Activated gamma-delta T cell (primary cell): ENCODE measurements at places on chromosomes 2 and 18.

DNA sequence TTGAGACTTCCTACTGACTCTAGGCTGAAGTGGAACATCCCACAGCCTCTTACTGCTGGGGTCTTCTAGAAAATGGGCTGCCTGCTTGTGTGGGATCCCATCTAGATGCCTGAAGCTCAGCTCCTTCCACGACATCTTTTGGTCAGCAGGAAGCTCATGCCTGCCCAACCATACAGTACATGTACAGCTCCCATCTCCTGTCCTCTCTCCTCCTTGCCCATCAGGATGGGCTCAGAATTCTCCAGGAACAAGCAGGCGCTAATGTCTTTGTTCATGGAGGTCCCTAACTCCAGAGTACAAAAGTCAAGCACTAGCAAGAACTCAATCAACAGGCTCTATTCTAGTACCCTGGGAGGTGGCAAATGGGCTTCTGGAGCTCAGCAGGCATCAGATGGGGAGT is 31.7 kb upstream of the GPR17 start:
- DNase-seq: no peak

DNA sequence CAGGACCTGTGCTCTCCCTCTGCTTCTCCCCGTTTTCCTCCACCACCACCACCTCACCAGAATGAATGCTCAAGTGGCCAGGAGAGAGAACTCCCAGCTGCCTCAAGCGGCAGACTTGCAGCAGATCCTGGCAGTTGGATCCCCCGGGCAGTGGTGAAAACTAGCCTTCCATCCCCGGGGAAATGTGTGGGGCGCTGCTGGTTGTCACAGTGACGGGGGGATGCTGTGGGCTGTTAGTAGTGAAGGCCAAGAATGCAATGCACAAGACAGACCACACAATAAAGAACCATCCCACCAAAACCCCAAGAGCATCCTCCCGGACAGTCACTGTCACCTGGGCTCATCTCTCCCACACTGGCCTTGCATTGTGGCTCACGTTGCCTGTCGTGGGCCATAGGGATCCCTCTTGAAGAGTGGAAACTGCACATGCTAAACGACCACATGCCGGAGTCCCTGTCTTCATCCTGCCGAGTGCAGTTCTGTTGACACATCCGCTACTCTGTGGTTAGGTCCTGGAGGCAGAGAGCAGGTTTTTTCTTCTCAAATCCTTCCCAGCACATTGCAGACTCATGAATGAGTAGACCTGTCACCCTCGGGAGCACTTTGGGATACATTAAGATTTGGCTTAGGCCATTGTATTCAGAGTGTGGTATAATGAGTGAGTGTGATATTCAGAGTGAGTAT is 13.5 kb downstream of the SPATA3 start:
- DNase-seq: no peak

DNA sequence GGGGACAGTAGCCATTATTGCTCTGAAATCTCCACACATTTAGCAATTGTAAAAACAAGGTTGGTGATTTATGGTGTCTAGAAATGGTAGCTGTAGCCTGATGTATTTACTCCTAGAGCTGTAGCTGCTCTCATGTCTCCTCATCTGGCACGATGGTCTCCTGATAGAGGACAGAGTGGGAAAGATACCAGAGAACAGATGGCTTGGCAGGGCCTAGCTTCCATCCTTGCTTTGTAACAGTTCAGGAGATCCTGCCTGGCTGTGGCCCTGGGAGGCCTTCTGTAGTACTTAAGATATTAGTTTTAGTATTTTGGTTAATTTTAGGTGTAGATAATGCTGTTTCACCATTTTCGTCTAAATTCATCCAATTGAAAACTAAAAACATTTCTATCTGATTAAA is 6.7 kb downstream of the ATG16L1 start:
- DNase-seq: no peak

DNA sequence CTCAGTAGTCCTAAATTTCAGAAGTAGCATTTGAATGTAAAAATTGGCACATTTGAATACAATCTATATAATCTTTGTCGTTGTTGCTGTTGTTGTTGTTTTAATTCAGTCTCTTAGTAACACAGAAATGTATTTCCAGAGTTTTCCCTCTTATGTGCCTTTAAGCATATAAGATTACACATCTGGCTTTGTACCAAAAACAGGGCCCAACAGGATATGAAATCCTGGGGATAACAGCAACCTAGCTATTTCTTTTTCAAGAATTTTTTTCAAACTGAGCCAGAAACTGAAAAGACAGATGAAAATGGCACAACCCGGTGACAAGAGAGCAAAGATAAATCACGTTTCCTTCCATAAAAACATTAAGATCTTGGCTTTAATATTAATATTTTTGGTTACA is 906.7 kb downstream of the NRXN1 start:
- DNase-seq: no peak

- DNase-seq: no peak
These were observed 34.6 kb downstream of the ZNF407 start for GRCh38 chr18:74632351-74632679.

DNA sequence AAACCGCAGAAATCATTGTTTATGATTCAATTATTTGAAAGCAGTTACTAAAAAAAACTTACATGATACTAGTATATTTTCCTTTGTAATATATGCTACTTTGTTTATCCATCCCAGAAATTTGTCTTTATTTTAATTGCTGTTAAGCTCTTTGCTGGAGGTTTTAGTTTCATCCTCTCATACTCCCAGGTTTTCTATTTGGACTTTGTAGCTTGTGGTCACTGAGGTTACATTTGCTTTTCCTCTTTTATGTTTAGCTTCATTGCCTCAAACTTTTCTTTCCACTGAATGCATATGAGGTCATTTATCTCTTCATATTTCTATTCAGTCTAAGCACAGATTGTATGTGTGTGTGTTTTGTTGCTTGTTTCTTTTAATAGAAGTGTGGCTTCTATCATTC is 89.9 kb downstream of the ERBB4 start:
- no peak for DNase-seq

DNA sequence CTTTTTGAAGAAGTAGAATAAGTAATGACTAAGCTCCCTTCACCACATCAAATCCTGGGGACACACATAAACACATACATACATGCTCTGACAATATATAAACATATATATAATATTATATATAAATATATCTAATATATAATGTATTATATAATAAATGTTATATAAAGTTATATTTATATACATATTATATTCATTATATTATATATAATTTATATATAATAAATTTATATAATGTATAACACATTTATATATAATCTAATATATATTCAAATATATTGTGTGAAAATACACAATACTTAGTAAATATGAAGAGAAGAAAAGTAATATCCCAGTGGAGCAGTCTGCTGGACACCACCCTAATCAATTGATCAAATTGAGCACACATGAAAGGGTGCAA is 2177.9 kb upstream of the CELF4 start:
- DNase-seq: no peak

DNA sequence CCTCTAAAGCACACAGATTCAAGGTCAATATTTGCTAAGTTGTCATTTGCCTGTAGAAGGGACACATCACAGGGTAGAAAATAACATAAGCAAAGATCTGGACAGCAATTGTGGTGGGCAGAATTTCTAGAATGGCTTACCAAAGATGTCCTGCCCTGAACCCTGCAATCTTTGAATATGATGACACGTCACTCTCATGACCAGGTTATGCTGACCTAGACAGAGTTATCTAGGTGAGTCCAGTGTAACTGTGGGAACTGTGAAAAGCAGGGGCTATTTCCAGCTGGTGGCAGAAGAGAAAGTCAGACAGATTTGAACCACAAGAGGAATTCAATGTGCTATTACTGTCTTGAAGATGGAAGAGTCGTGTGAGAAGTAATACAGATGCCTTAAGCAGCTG is 112.3 kb upstream of the CNGA3 start:
- no peak for DNase-seq

- DNase-seq: peak; percentile 21
These were observed 60.1 kb upstream of the IL1RL1 start for GRCh38 chr2:102251042-102251848.

DNA sequence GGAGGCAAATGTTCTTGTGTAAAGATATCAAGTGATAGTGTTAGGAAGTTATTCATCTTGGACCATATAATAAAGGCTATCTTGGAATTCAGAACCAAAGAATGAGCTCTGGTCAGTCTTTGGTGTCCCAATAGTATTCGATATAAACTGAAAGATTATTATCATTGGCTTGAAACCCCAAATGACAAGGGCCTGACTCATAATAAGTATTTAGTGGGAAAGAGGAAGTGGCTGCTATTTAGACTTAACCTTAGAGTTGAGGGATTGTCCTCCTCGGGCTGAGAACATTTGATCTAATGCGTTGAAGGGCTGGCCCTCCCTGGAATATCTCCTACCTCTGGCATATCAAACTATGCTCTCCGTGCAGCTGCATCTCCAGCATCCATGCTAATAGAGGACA is 67.5 kb downstream of the CDH20 start:
- DNase-seq: no peak

- no peak for DNase-seq
These were observed 210.1 kb upstream of the RAB6C start for GRCh38 chr2:129769185-129769991.

- DNase-seq: no peak
These were observed 42.2 kb downstream of the LPIN1 start for GRCh38 chr2:11788461-11789124.

DNA sequence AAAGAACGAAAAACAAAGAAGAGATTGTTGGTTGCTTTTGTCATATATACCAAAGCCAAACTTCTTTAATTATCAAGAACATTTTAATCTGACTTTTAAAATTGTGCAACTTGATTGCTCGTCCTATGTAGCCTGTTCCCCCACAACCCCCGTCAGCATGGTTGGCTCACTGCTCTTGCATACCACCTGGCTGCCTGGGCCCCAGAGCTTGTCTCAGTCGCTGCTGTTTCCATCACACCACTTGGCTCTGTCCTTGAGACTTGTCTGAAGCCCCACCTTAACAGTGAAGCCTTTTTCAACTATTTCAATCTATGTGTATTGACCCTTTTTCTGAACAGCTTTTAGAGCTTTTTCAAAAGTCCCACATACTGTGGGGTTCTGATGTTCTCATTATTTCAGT is 270.8 kb downstream of the ZNF407 start:
- no peak for DNase-seq

- DNase-seq: no peak
These were observed 2028.6 kb upstream of the CELF4 start for GRCh38 chr18:39594206-39594605.

GRCh38 chr18:66534110-66534509 is 69.8 kb downstream of the CDH19 start:
- DNase-seq: no peak

DNA sequence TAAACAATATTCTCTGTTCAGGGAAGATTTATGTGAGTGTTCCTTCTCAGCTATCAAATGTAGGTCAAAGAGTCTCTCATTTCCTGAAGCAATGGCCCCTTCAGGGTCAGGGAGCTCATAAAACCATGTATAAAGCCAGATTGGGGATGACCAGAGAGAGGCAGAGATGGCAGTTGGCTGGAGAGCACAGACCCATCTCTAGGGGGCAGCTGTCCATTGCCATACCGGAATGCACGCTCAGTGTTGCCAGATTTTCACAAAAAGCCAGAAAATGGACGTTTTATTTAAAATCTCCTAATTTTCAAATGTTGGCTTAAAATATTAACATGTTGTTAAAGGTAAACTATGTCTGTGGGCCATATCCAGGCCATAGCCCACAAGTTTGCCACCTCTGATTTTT is 1920.7 kb upstream of the CELF4 start:
- DNase-seq: no peak

GRCh38 chr2:128593879-128594650 is 275.4 kb upstream of the HS6ST1 start:
- no peak for DNase-seq

GRCh38 chr2:47403609-47404193 is 745 bp downstream of the MSH2 start:
- no peak for DNase-seq

DNA sequence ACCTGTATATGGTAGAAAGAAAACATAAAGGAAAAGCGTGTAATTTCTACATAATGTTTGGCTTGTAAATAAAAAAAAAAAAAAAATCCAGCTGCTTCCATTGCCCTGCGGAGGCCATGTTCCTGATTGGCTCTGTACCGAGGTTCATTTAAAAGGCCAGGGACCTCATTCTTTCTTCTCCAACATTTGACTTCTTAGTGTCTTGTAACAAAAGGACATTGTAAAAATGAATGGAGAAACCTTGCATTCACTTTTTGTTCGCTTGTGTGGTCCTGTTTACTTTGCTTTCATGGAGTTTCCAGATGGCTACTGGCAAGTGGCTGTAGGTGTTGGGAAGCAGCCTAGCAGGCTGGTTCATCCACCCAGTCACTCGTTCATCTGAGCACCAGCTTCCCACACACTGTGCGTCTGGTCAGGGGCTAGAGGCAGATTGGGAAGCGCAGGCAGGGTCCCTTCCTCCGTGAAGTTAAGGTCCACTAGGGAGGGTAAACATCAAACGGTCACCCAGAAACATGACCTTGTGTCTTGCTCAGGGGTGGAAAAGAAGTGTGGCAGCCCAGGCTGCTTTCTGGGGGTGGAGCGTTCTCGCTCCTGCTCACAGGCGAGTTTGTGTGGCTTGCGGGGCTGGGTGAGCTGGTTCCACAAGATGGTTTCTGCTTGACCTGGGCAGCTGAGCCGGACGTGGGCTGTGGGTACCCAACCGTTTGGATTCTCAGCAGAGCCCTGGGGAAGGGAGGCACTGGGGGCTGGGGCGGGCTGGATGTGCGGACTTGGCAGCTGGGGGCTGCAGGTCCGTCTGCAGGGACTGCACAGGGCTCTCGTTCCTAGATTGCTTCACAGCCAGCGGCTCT is 260.7 kb downstream of the AGAP1 start:
- no peak for DNase-seq

DNA sequence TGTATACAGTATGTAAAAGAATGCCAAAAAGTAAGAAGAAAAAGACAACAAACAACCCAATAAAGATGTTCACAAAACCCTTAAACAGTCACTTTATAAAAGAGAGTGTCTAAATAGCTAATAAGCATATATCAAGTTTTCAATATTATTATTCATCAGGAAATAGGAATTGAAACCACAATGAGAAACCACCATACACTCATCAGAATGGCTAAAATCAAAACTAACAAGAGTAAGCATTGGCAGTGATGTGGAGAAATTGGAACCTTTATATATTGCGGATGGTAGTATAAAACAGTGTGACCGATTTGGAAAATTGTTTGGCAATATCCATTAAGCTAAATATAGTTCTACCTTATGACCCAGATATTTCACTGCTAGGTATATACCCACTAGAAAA is 20.5 kb upstream of the TGFA start:
- no peak for DNase-seq

GRCh38 chr2:120428748-120429147 is 82.8 kb downstream of the INHBB start:
- no peak for DNase-seq

GRCh38 chr2:4358837-4359236 is 655.5 kb downstream of the DCDC2C start:
- no peak for DNase-seq
